ENCODE measurements at places on chromosomes 2 and 18.

DNA sequence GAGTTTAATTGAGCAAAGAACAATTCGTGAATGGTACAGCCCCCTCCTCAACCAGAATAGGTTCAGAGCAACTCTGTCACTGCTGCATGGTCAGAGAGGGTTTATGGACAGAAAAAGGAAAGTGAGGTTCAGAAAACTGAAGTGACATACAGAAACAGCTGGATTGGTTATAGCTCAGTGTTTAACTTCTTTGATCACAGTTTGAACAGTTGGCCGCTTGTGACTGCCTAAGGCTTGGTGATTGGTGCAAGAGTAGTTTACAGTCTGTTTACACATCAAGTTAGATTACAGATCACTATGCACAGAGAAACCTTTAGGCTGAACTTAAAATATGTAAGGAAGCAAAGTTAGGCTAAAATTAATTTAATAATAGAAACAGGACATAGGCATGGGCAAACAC lies 459.2 kb downstream of the KCNJ3 start:
- no peaks in the 10 kb centered on the region for H3K36me3 ChIP-seq
- DNase-seq, result no peak
- H3K4me1 ChIP-seq, result no peaks in the 10 kb centered on the region
- no peak overlapping the region for H3K27ac ChIP-seq

DNA sequence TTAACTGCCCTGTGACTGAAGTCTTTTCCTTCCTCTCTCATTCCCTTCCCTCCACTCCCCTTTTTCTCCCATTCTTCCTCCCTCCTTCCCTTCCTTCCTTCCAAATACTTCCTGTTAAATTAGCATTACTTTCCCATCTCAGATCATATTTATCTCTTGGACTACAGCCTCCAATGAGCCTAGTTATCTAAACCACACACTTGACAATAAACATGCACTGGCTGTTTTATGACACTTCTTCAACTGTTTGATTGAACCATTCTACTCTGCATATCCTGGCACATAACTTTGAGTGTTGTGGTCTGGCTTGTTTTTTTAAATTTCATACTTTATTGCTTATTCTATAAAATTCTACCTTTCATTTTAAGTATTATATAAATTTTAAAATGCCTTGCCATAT lies 1860.8 kb upstream of the LRRTM1 start:
- H3K36me3 ChIP-seq, result no peaks in the 10 kb centered on the region
- H3K4me3 ChIP-seq, result no peak overlapping the region
- DNase-seq, result no peak
- H3K27ac ChIP-seq, result no peak overlapping the region

DNA sequence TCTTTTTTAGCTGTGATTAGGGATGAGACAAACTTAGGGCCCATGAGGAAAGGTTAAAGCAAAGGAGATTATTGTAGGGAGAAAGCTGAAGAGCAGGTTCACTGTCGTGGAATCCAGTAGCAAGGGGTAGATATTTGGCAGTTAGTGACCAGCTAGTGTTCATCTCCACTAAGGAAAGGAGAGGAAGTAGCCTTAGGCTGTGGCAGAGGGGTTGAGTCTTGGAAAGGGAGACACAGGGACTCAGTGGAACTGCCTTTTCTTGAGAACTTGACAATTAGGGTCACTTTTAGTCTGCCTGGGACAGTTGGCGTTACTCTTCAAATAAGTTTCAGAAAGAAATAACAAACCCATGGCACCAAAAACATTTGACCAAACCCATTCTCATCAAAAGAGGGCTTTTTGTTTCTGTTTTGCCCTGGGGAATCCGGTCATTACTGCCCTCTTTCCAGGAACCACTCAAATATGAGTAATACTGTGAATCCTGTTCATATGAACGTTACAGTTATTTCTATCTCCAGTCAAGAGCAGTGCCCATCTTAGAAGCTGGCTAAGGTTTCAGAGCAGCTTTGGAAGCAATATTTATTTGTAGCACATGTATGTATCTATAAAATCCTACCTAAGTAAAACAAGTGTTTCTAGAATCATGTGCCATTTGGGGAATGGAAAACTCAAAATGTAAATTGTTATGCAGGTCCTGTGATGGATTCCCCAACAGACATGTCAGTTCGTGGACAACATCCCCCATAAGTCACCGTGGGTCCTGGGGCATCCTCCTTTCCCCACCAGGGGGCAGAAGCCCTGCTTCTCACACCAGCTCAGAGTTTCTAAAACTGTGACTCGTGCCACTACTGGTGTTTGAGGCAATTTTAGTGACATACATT lies 77.3 kb upstream of the PHLPP1 start:
- peaks cover 17% of the 10 kb centered on the region for H3K4me1 ChIP-seq
- H3K36me3 ChIP-seq, result no peaks in the 10 kb centered on the region
- no peak overlapping the region for H3K4me3 ChIP-seq
- H3K27ac ChIP-seq, result no peak overlapping the region
- DNase-seq, result no peak

- peaks cover 19% of the 10 kb centered on the region for H3K36me3 ChIP-seq
- no peak overlapping the region for H3K4me3 ChIP-seq
- no peaks in the 10 kb centered on the region for H3K27me3 ChIP-seq
- H3K27ac ChIP-seq, result no peak overlapping the region
Measured at GRCh38 chr2:32377928-32378327, 21.1 kb downstream of the BIRC6 start.

- peak overlapping the region; percentile 90 for H3K4me3 ChIP-seq
- peaks cover 100% of the 10 kb centered on the region for H3K4me1 ChIP-seq
- peaks cover 5% of the 10 kb centered on the region for H3K27me3 ChIP-seq
- H3K36me3 ChIP-seq, result peaks cover 6% of the 10 kb centered on the region
Measured at GRCh38 chr2:144507441-144508171, 12.3 kb downstream of the ZEB2 start.

- DNase-seq, result no peak
- H3K4me1 ChIP-seq, result peaks cover 8% of the 10 kb centered on the region
- H3K4me3 ChIP-seq, result no peak overlapping the region
- no peak overlapping the region for H3K27ac ChIP-seq
Measured at GRCh38 chr2:223786236-223786635, 51.1 kb downstream of the AP1S3 start.

DNA sequence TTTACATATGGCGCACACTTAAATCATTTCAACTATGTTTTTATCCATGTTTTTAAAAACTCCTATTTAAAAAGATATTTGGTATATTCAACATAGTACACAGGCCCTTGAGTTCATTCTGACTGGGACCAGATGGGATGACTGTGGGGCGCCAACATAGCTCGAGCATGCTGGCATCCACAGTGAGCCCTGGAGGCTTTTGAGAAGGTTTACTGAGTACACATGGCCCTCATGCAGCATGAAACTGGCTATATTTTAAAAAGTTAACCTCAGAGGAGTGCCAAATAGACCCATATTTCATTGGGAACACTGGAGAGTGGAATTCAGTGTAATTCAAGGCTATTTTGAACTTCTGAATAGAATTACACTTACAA lies 83.6 kb downstream of the CCDC85A start:
- H3K4me1 ChIP-seq, result peaks cover 84% of the 10 kb centered on the region
- no peak overlapping the region for H3K27ac ChIP-seq
- no peak for DNase-seq
- no peaks in the 10 kb centered on the region for H3K27me3 ChIP-seq

- no peak overlapping the region for H3K4me3 ChIP-seq
- no peak overlapping the region for H3K27ac ChIP-seq
- no peak for DNase-seq
- H3K27me3 ChIP-seq, result no peaks in the 10 kb centered on the region
- no peaks in the 10 kb centered on the region for H3K4me1 ChIP-seq
- H3K36me3 ChIP-seq, result peaks cover 3% of the 10 kb centered on the region
Measured at GRCh38 chr2:141440072-141440635, 690.7 kb downstream of the LRP1B start.

GRCh38 chr2:237694415-237695194 lies 67.2 kb downstream of the LRRFIP1 start:
- no peaks in the 10 kb centered on the region for H3K27me3 ChIP-seq
- peaks cover 67% of the 10 kb centered on the region for H3K4me1 ChIP-seq
- H3K36me3 ChIP-seq, result peaks cover 15% of the 10 kb centered on the region
- no peak for DNase-seq

- H3K4me3 ChIP-seq, result no peak overlapping the region
- DNase-seq, result peak; percentile 46
- H3K27ac ChIP-seq, result peak overlapping the region; percentile 74
- peaks cover 50% of the 10 kb centered on the region for H3K4me1 ChIP-seq
Measured at GRCh38 chr2:9484533-9484932, 10.2 kb downstream of the IAH1 start.

DNA sequence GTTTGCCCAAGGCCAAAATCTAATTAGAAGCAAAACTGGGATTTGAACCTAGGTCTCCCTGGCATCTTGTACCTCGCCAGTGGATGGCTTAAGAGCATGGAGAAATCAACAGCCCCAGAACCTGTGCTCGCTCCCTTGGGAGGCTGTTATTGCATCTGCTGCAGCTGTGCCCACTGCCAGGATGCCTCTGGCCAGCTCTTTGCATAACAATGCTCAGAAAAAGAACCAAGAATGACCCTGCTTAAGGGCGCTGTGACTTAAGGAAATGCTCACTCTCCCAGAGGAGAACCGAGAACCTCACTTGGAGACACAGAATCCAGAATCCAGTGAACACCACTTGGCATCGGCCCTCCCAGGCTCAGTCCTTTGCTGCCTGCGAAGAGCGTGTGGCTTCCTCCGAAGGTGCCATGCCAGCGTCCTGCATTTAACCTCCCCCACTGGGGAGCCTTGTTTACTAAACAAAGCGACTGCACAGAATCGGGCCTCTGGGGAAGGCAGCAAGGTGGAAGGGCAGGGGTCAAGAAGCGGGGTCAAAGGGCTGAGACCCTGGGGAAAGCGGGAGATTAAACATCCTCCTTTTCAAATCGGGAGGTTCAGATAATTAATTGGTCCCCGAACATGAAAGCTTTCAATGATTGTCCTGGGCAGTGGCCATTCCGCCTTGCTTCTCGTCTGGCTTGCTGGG lies 71.0 kb upstream of the BOD1L2 start:
- peaks cover 24% of the 10 kb centered on the region for H3K27me3 ChIP-seq
- H3K36me3 ChIP-seq, result no peaks in the 10 kb centered on the region
- H3K4me3 ChIP-seq, result no peak overlapping the region
- H3K4me1 ChIP-seq, result no peaks in the 10 kb centered on the region

DNA sequence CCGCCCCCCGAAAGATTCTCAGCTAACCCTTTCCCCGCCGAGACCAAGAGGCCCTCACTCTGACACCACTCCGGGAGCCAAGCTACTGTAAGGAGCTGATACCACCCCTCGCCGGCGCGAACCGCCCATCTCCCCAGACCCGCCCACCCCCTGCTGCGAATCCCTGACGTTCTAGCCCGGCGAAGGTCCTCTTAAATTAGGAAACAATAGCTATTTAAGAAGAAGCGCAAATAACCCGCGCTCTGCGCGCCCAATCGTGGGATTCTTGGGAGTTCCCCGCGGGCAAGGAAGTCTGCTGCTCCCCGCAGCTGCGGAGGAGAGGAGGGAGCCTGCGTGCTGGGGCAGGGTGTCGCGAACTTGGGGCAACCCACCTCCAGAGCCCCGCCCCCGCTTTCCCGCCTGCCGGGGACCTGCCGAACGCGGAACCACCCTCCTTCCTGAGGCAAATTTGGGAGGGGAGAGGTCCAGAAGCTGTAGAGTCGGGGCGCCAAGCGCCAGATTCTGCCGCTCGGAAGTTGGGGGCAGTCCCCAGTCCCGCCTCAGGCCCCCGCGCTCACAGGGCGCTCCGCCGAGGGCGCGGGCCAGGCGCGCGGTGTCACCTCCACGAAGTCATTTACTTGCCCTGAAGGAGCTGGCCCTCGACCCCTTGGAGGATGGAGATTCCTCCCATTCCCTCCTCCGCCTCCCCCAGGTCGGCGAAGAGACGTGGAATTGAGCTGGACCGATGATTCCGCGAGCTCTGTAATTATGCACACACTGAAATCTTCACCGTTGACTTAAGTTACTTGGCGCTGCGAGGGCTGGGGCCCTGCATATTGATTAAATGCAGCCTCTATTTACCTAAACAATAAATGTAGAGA lies 8.4 kb upstream of the SP9 start:
- peak overlapping the region; percentile 82 for H3K4me3 ChIP-seq
- no peaks in the 10 kb centered on the region for H3K36me3 ChIP-seq
- H3K27ac ChIP-seq, result no peak overlapping the region
- peaks cover 16% of the 10 kb centered on the region for H3K4me1 ChIP-seq

GRCh38 chr2:220057916-220058315 lies 430.5 kb downstream of the SLC4A3 start:
- H3K36me3 ChIP-seq, result no peaks in the 10 kb centered on the region
- peaks cover 4% of the 10 kb centered on the region for H3K4me1 ChIP-seq
- no peaks in the 10 kb centered on the region for H3K27me3 ChIP-seq
- no peak for DNase-seq

GRCh38 chr2:117359266-117359914 lies 455.1 kb upstream of the DDX18 start:
- no peaks in the 10 kb centered on the region for H3K4me1 ChIP-seq
- H3K27ac ChIP-seq, result no peak overlapping the region
- H3K36me3 ChIP-seq, result no peaks in the 10 kb centered on the region

DNA sequence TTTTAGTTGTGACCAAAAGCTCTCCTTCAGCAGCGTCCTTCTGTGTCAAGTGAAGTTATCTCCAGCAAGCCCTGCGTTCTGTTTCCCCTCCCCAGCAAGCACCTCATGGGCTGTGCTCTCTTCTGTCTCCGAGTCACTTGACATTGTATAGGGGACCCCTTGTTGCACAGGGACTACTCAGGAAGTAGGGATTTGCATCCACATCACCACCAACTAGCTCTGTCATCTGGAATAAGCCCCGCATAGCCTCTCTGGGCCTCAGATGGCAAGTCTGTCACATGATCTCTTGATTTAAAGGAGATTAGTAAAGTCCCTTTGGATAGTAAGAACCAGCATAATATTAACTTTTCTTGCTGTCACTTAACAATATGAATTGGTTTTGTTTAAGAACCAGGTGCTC lies 32.0 kb upstream of the STPG4 start:
- peaks cover 89% of the 10 kb centered on the region for H3K4me1 ChIP-seq
- no peaks in the 10 kb centered on the region for H3K36me3 ChIP-seq
- H3K27me3 ChIP-seq, result peaks cover 2% of the 10 kb centered on the region
- no peak overlapping the region for H3K4me3 ChIP-seq

- H3K36me3 ChIP-seq, result peaks cover 6% of the 10 kb centered on the region
- DNase-seq, result no peak
- H3K4me3 ChIP-seq, result no peak overlapping the region
- no peak overlapping the region for H3K27ac ChIP-seq
- H3K27me3 ChIP-seq, result peaks cover 10% of the 10 kb centered on the region
Measured at GRCh38 chr2:212027681-212028628, 510.6 kb downstream of the ERBB4 start.

GRCh38 chr2:20544153-20544747 lies 97.4 kb downstream of the RHOB start:
- no peak overlapping the region for H3K4me3 ChIP-seq
- no peak overlapping the region for H3K27ac ChIP-seq
- peaks cover 24% of the 10 kb centered on the region for H3K27me3 ChIP-seq
- no peak for DNase-seq
- H3K36me3 ChIP-seq, result no peaks in the 10 kb centered on the region

DNA sequence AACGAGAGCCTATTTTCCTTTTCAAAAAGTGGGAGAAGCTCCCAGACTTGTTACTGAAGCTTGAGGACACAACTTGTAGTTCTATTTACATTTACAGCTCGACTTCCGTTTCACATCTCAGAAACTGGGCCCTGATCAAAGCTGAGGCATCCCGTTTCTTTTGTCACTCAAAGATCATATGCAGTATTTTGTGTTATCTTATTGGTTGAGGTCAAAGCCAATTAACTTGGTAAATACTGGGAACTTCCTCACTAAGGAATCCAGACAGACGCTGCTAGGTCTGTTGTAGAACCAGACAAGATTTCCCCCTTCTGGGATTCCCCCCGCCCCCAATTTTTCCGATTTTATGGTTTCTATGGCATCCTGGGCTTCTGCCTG lies 50.3 kb downstream of the TSN start:
- DNase-seq, result no peak
- peaks cover 37% of the 10 kb centered on the region for H3K27me3 ChIP-seq
- no peak overlapping the region for H3K4me3 ChIP-seq
- peaks cover 7% of the 10 kb centered on the region for H3K36me3 ChIP-seq
- H3K27ac ChIP-seq, result no peak overlapping the region
- H3K4me1 ChIP-seq, result peaks cover 7% of the 10 kb centered on the region
